ENCODE measurements at places on chromosomes 6 and 20.

- no peak for DNase-seq
Observed at GRCh38 chr6:107803957-107804356, 20.2 kb downstream of the SCML4 start.

DNA sequence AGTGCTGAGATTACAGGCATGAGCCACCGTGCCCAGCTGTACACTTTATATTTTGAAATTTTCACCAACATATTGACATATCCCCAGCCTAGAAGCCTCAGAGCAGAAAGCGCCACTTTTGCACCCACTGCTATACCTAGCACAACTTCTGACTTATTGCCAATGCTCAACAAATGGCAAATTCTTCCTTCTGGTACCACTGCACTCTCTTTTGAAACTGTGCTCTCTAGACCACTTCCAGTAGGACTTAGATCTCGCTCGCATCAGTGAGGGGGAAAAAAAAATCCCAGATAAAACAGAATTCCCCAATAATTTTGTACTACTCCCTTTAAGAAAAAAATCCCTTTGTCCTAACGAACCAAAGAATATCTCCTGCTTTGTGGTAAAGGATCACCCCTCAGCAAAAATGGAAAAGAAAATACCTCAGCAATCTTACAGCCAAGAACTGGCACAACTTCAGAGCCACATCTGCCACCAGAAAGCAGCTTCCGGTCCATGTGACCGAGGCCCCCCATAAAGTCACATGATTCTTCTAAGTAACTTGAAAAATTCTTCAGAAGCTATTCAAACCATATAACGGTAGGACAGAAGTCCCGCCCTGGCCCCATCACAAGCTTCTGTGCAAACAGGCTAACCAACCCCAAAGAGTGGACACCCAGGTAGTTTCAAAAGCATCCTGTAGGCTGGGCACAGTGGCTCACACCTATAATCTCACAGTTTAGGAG, 18.5 kb upstream of the IL17F start:
- DNase-seq = no peak

DNA sequence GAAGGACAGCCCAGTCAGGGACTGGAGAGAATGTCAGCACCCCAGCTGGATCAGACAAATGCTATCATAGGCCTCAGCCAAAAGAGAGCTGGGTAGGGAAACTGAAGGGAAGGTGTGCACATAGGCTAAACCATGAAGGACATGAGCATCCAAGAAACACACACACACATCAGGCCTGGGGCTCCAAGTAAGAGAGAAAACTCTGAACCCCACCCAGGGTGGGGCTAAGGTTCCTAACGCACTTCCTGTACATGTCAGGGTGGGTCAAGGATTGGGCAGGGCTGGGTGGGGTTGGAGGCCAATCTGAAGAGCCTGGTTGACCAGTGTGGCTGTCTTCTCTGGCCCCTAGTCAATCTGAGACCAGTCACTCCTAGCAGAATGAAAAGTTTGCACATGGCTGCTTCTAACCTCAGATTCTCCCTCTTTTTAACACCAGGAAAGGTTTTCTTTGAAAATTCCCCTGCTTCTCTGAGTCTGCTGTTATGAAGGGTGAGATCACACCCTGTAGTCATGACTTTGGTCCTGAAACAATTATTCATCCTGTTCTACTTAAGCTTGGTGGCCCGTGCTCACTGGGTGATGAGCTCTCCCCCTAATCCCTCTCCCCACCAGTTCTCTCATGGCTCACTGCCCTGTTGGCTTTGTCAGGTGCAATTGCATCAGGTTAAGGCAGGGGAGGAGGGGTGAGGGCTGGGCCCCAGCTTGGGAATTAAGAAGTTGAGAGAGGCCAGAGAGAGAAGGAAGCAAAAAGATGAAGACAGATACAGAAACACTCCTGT, 88.4 kb downstream of the MAFB start:
- DNase-seq = no peak

DNA sequence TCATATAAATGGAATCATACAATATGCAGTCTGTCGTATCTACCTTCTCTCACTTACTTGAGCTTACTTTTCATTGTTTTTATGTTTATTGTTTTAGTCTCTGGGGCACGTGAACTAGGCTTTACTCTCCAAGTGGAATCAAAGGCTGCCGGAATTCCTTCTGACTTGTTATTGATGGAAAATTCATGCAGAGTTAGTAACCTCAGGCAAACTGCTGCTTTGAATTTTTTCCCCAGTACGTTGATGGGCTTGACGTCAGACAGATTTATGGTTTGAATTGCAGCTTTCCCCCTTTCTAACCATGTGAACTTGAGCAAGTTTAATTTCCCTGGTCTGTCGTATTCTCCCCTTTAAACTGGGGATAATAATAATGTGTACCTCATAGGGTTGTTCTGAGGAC, 68.6 kb downstream of the ZDHHC14 start:
- DNase-seq = no peak

GRCh38 chr6:15340775-15341174, 94.9 kb downstream of the JARID2 start:
- no peak for DNase-seq

- no peak for DNase-seq
Observed at GRCh38 chr20:59784791-59785668, 148.4 kb downstream of the SYCP2 start.

GRCh38 chr6:150126641-150127291, 16.1 kb upstream of the PPP1R14C start:
- DNase-seq = no peak

DNA sequence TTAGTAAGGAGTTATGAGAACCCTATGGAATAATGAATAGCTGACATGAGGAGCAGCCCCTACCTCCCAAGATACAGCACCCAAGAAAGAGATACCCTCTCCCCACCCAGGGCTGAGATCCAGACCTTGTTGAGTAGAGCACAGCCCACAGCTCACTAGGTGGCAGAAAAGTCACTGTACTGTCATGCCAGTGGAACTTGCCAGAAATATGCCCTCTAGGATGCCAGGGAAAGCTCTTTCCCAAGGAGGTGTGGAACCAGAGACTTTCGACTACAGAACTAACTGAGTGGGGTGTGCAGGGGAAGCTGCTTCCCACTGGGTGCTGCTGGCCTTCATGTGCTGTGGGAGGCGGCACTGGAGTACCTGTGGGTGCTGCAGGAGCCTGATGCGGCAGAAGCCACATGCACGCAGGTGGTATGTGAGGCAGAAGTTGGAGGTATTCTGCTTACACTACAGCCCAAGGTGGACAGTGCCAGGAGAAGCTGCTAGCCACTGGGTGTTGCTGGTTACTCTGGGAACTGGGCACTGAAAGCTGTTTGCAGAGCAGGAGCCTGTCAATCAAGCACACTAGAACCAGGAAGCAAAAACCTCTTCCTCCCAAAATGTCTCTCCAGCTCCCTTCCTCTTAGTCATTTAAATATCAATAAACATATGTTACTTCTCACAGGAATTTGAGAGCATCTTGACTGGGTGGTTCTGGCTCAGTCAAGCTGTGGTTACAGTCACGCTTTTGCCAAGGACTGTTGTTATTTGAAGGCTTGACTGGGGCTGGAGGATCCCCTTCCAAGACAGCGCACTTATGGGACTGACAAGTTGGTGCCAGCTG, 17.8 kb downstream of the ARMC12 start:
- no peak for DNase-seq

- DNase-seq = no peak
Observed at GRCh38 chr6:144246988-144247387, 38.1 kb upstream of the UTRN start.

GRCh38 chr6:148497257-148497656, 154.6 kb downstream of the SASH1 start:
- DNase-seq = no peak

All from stimulated activated naive B cell treated with anti-CD40 and anti-IgM and Interleukin-4, amounts not matched to agents 10 μg/mL and 1 μg/mL and 100 μg/mL, for 72 hours (primary cell).